ENCODE measurements at places on chromosomes 5 and 9.

- no peak for DNase-seq
These were observed 91.8 kb upstream of the OR13F1 start for GRCh38 chr9:104412238-104412637.

DNA sequence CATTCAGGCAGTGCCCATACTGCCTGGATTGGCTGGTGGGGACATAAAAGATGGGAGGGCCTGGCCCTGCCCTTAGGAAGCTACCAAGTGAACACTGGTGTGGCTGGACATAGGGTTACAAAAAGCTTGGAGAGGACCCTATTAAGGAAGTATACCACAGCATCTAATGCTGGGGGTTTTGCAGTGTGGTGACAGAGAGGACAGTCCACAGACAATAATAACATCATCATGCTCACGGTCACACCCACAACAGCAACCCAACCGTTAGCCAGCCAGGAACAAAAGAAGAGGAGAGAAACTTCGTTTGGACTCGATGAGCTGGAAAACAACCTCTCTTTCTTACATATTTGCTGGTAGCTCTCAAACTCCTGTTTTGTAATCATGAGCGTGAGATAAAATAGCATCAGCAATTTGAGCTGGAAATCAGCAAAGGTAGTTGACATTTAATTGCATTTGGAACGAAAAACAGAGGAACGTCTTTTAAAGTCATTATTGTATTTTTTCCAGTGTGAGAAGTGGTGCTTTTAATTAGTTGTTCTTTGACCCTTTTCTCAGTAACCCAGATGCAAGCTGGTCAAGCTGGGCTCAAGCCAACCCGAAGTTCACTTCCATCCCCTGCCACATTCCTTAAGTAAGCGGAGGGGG, 73.4 kb downstream of the NSG2 start:
- no peak for DNase-seq

- no peak for DNase-seq
These were observed 23.9 kb downstream of the ZNF474 start for GRCh38 chr5:122153230-122153629.

DNA sequence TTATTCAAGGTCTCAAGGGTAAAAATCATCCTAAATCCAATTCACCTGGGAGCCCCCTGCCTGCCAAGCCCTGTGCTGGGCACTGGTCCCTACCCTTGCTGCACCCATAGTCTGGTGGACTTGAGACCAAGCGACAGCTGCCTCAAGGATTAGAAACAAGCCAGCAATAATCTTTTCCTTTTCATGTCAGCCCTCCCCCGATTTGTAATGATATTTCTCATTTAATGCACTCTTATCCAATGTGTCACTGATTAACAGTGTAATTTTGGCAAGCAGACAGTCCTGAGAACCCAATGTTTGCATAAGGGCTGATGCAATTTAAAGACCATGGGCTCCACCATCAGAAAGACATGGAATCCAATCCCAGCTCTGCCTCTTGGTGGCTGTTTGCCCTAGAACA, 108.9 kb downstream of the ACTL7B start:
- no peak for DNase-seq

DNA sequence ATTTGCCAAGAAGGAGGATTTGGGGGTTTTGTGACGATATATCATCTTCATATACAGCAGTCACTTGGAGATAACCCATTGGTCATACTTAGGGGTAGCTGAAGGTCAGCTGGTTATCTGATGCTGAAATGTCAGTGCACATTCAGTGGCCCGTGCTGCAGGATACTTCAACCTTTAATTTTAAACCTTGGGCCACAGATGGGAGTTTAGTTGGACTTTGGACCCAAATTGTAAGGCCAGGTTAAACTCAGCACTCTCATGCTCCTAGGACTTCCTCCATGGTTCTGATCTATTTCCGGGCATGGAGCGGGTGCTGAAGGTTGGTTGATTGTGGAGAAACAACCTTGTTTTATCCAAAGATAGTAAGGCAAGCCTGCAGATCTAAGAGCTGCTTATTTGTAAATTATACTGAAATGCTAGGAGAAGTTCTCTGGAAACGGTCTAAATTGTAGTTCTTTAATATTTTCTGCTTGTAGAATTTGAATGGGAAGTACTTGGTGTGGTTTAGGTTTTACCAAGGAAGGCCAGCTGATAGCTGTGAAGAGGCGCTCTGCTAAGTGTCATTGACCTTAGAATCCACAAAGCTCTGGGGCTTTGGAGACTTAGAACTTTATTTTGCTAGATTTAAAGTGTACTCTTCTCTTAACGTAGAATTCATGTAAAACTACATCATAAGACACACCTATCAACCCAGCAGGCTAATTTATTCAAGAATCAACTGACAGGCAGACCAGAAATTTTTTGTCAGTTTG, 38.6 kb downstream of the SLC44A1 start:
- DNase-seq, result no peak

GRCh38 chr5:173833196-173833985, 54.8 kb upstream of the CPEB4 start:
- no peak for DNase-seq

DNA sequence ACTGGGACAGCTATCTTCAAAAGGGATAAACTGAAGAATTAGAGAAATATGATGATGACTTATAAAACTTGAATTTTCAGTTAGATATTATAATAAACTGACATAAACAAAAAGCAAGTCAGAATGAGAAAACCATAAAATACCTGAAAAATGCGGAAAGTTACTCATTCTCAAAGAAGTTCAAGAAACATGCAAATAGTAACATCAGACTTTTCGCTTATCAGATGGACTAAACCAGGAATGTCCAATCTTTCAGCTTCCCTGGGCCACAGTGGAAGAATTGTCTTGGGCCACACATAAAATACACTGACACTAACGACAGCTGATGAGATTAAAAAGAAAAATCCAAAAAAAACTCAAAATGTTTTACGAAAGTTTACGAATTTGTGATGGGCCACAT, 53.9 kb downstream of the DROSHA start:
- no peak for DNase-seq

GRCh38 chr5:2334719-2335118, 416.8 kb downstream of the IRX2 start:
- DNase-seq, result no peak

GRCh38 chr5:81572201-81572600, 178.3 kb upstream of the ACOT12 start:
- no peak for DNase-seq

- DNase-seq, result no peak
These were observed 68.3 kb downstream of the WNK2 start for GRCh38 chr9:93252116-93252780.

DNA sequence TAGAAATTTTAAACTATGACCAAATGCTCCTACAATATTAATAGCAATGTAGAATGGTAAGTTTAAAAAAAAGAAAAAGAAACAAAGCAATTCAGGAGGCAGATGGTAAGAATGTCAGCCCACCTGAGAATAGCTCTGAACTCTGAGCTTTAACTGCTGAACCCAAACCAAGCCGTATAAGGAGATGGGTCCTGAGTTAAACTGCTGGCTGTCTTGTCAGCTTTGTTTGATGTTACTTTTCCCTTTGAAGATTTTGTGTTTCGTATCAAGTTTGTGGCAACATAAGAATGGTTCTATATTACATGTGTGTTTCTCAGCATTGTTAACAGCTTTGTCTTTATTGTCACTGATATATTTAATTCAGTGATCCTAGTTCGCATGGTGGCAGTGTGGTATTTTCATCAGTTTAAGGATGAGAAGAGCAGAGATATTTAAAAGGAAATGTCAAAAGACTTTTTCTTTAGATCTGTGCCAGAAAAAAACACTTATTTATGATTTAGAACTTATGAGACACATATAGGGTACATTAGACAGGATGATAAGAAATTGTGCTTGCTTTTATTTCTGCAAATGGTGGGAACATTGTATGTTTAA, 390.1 kb downstream of the CCDC171 start:
- DNase-seq, result no peak

DNA sequence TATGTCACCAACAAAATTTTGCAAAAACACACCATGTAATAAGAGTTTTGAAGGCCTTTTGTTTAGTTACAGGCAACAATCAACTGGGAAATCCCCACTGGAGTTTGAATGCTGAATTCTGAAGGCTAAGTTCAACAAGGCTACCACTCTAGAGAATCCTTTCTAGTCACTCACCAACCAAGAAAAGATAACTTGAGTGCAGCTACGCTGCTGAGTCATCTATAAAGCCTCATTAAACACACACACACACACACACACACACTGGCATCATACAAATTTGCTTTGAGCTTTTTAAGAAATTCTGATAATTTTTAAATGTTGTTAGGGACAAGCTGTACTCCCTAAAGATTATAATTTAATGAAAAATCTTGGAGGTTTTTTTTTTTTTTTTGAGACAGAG, 219.6 kb downstream of the DENND1A start:
- DNase-seq, result no peak
